ENCODE measurements at places on chromosomes 4 and X.
A peak's percentile ranks its signal among the peaks of the same experiment; 100 is the strongest.

DNA sequence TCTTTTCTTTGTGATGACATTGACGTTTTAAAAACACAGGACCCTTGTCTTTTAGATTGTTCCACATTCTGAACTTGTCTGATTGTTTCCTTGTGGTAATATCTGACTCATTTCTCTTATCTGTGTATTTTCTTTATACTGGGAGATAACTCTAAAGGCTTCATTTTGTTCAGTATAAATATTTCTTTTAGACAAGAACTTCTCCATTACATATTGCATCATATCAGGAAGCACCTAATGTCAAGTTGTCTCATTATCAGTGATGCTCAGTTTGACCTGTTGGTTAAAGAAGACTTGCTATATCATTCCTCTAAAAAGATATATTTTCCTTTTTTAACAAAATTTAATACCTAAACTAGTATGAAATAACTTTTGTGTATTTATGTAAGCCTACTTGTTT is 152.3 kb upstream of the BMP3 start:
- DNase-seq: no peak

DNA sequence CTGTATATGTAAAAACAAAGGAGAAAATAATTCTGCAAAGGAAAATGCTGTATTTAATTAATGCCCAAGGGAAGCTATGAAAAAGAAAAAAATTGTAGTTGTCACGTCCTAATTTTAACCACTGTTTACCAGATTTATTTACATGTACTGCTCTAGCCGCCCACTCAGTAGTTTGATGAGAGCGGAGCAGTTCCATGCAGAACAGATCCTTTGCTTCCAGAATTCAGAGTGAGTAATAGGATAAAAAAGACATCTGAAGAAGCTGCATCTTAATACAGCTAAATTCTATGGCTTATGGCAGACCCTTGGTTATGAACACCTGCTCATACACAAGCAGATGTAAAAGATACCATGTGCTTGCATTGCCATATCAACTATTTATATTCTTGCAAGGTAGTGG is 287.0 kb downstream of the GASK1B start:
- DNase-seq: no peak

GRCh38 chr4:72631296-72631695 is 62.3 kb upstream of the ADAMTS3 start:
- DNase-seq: no peak

DNA sequence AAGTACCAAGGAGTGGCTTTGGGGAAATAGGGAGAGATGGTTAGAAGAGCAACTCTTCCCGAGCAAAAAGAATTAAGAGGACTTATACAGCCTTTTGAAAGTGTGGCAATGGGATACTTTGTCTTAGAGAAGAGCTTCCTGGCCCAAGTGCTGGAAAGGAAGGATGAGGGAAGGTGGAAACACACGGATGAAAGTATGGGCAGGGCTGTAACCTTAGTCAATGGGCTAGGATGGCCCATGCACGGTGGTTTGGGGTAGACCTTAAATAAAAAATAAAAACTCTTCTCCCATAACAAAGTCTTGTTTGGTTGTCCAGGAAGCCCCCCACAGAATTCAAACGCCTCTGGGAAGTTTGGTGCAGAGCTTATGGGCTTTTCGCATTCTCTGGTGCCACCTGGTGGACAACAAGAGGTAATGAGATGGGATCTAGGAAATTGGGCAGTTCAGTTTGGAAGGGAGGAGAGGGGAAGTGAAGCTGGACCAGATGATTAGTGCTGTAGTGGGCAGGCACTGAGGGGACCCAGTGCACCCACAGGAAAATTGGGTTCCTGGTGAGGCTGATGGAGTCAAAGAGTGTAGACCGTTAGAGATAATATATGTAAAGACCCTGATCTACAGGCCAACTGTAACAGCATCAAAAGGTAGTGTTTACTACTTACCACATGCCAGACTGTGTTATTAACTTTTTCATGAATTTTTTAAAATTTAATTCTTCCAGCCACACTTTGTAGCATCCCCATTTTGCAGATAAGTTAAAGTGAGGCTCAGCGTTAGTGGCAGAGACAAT is 13.8 kb upstream of the ENOX2 start:
- DNase-seq: peak; percentile 10

- DNase-seq: peak; percentile 48
Measured at GRCh38 chrX:54042609-54043021, 1.7 kb downstream of the PHF8 start.

DNA sequence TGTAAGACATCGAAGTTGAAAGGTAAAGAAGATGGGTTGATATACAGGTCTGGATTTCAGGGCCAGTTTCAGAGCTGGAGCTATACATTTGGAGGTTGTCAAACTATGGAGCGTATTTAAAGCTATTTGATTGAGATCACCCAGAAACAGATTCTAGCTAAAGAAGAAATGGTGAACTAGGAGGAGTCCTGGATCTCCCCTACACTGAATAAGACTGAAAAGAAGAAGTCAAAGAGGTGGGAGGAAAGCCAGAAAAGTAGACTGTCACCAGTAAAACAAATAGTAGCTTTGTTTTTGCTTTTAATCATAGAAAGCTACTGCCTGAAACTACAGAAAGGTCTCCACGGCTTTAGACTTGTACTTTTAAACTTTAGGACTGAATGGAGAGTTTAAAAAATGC is 5.0 kb upstream of the NDP start:
- DNase-seq: no peak

- no peak for DNase-seq
Measured at GRCh38 chr4:151361126-151361525, 35.7 kb upstream of the SH3D19 start.

DNA sequence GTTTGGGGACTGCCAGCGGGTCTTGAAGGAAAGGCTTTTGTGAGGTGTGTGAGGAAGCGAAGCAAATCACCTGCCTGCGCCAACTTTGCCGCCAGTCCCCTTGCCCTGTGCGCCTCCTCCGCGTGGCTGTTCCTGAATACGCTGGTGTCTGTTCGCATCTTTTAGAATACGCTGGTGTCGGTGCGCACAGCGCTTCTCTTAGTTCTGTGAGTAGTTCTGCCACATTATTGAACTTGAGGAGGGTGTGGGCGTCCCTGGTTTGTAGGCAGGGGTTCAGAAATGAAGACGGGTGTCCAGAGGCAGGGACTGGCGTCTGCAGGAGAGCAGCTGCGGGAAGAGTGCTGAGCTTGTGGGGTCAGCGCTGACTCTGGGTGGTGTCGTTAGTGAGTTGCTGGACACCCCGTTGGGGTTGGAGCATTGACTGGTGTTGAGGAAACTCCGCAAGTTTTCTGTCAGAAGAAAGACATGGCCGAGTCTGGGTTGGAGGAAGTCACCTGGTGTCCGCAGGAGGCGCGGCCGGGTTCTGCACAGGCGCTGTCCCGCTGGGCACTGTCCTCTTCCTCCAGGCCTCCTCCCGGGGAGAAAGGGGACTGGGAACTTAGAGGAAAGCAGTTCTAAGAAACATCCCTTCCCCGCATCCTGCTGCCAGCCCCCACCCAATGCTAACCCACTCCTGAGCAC is 930 bp downstream of the ZNF718 start:
- no peak for DNase-seq

- no peak for DNase-seq
Measured at GRCh38 chrX:16585486-16586376, 64.2 kb upstream of the S100G start.

Measured in activated naive CD4-positive, alpha-beta T cell treated with Interleukin-2 at 50 U/mL for 16 hours (primary cell).